ENCODE measurements at places on chromosomes 3 and 15.

DNA sequence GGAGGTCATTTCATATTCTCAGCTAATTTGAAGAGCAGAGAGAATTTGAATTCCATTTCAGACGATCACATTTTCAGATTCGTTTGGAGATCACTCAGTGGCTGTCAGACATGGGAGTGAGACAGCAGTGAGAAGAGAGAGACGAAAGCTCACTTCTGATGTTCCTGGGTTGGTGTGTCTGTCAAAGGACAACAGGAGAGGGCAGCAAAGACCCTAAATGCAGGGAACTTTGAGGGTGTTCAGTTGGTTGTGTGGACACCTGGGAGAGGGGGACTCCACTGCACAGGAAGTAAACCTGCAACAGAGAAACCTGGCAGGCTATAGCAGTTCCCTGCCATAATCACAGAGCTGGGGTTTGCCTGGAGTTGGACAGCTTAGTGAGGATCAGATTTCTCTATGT, 675.1 kb downstream of the SQOR start:
- no peak for DNase-seq

GRCh38 chr3:40019376-40019775, 210.0 kb downstream of the MYRIP start:
- no peak for DNase-seq

DNA sequence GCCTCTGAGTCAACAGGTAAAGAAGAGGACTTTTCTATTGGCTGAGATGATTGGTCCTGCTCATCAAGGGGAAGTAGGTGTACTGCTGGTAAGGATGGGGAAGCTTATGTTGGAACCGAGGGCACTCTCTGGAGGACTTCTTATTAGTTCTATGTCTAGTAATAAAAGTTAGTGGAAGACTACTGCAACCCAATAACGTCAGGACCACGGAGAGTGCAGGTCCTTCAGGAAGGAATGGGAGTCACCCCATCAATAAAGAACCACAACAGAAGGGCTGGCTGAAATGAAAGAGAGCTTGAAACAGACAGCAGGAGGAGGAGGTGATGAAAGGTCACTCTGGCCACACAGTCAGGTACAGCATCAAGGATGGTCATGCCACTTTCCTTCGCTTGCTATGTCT, 68.8 kb upstream of the PRR23E start:
- no peak for DNase-seq

- DNase-seq: no peak
Measured at GRCh38 chr15:93072411-93073394, 16.3 kb downstream of the RGMA start.

GRCh38 chr3:133453383-133453782, 53.5 kb downstream of the BFSP2 start:
- DNase-seq: no peak

GRCh38 chr3:186824430-186825139, 17.9 kb upstream of the ADIPOQ start:
- no peak for DNase-seq

DNA sequence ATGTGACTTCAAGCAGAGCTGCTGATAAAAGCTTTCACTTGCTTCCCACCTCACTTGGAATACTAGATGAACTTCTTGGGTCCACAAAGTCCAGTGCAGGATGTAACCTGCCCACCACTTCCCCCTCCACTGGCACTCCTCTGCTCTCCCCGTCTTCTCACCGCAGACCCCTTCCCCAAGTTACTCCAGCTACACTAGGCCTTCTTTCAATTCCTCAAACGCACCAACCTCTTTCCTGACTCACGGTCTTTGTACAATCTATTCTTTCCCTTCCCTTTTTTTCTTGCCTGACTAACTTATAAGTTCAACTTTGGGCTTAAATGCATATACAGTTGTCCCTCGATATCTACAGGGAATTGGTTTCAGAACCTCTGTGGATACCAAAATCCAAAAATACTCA, 5.2 kb upstream of the ATP13A3 start:
- no peak for DNase-seq

Measured in SK-N-MC (cell line).